ENCODE measurements at places on chromosomes 6 and 20. TPM values are rescaled to one million over a fixed set of nuclear protein-coding genes. Genes with fewer than 3 reads are reported as not detected.

Gene LY6G5B
- 7.4 TPM for total RNA-seq

GRCh38 chr6:105474234-105474633 lies 71.4 kb upstream of the PREP start:
- no peak overlapping the region for H3K4me3 ChIP-seq
- no peaks in the 10 kb centered on the region for H3K36me3 ChIP-seq
- H3K27ac ChIP-seq = no peak overlapping the region
- H3K4me1 ChIP-seq = peaks cover 7% of the 10 kb centered on the region
- DNase-seq = no peak

GRCh38 chr6:18861204-18861603 lies 474.1 kb downstream of the RNF144B start:
- H3K36me3 ChIP-seq = no peaks in the 10 kb centered on the region
- no peaks in the 10 kb centered on the region for H3K4me1 ChIP-seq
- H3K4me3 ChIP-seq = no peak overlapping the region

DNA sequence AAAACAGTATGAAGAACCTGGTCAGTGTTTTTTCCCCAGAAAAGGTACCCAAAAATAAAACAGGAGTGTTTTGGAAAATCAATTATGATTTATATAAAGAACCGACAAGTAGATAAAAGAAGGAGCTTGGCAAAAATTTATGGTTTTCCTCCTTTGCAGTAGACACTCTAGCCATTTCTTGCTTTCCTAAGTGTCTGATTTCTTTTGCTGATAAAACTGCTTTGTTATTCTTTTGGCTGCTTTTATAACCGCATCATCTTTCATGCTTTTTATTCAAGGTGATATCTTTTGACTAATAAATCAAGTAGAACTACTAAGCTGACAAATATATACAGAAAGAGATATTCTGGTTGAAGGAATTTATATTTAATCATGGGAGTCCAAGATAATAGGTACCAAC lies 16.6 kb downstream of the ATG5 start:
- no peak for DNase-seq
- H3K4me3 ChIP-seq = no peak overlapping the region
- no peak overlapping the region for H3K27ac ChIP-seq
- H3K4me1 ChIP-seq = peaks cover 34% of the 10 kb centered on the region
- H3K27me3 ChIP-seq = no peaks in the 10 kb centered on the region

- no peaks in the 10 kb centered on the region for H3K27me3 ChIP-seq
- no peak for DNase-seq
- H3K27ac ChIP-seq = no peak overlapping the region
- H3K4me1 ChIP-seq = peaks cover 20% of the 10 kb centered on the region
- H3K36me3 ChIP-seq = no peaks in the 10 kb centered on the region
These were observed 29.2 kb downstream of the MBOAT1 start for GRCh38 chr6:20182926-20183521.

DNA sequence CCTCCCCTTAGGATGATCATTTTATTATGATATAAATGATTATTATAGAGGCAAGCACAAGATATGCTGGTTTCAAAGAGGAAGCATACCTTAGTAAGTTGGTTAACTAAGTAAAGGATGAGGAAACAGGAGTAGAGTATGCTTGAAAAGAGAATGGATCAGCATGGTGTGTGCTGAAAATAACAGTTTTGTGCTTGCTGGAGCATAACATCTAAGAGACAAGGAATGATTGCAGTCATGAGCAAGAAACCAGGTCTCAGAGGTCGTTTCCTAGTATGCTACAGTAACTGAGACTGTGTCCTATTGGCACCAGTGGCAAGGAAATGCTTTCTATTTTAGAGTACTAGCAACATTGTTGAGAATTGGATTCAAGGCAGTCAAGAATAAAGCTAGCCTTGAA lies 34.1 kb downstream of the CDC40 start:
- no peaks in the 10 kb centered on the region for H3K36me3 ChIP-seq
- no peak overlapping the region for H3K4me3 ChIP-seq
- H3K27me3 ChIP-seq = no peaks in the 10 kb centered on the region
- H3K27ac ChIP-seq = no peak overlapping the region
- no peaks in the 10 kb centered on the region for H3K4me1 ChIP-seq

- no peaks in the 10 kb centered on the region for H3K36me3 ChIP-seq
- no peaks in the 10 kb centered on the region for H3K4me1 ChIP-seq
- H3K4me3 ChIP-seq = no peak overlapping the region
These were observed 196.4 kb downstream of the UTRN start for GRCh38 chr6:144481527-144481926.

- peaks cover 14% of the 10 kb centered on the region for H3K36me3 ChIP-seq
- no peaks in the 10 kb centered on the region for H3K27me3 ChIP-seq
- no peak overlapping the region for H3K4me3 ChIP-seq
- DNase-seq = no peak
These were observed 19.7 kb downstream of the AKIRIN2 start for GRCh38 chr6:87682310-87682709.

DNA sequence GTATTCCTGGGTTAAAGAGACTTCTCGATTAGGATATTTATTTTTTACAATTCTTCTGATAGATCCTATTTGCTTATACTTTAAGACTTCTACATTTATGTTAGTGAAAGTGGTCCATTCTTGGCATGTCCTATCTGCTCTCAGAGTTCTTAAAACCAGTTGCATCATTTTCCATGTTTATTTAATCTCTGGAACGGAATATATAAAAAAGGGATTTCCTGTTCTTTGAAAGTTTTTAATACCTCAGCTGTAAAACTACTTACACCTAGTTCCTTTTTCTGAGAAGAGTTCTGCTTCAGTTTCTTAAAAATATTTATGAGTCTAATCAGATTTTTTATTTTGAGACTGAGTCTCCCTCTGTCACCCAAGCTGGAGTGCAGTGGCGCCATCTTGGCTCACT lies 18.0 kb upstream of the MYL9 start:
- H3K4me3 ChIP-seq = no peak overlapping the region
- no peaks in the 10 kb centered on the region for H3K36me3 ChIP-seq
- H3K27ac ChIP-seq = no peak overlapping the region
- H3K27me3 ChIP-seq = no peaks in the 10 kb centered on the region

DNA sequence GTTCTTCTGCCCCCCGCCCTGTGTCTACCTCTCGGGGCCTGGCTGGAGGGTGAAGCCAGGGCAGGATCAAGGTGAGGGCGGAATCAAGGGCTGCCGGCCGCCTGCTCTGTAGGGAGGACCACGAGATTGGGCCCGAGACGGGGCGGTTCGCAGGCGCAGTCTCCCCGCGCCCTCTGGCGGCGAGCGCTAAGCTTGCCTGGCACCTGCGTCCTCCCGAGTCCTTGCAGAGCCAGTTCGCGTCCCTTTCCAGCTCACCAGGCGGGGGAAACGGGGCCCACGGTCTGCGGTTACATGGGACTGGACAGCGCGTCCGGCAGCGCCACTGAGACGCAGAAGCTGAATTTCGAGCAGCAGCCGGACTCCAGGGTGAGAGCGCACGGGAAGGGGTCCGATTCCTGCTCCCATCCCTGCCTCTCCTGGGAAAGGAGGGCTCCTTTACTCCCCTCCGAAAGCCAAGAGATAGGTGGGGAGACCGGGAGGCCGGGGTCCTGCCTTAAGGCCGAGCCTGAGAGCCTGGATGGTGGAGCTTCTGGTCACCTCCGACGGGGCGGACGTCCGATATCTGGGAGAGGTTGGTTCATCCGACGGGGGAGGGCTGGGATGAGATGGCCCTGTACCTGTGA lies 3.6 kb upstream of the MATN4 start:
- no peak overlapping the region for H3K27ac ChIP-seq
- peaks cover 18% of the 10 kb centered on the region for H3K4me1 ChIP-seq
- no peaks in the 10 kb centered on the region for H3K36me3 ChIP-seq
- no peak for DNase-seq
- no peaks in the 10 kb centered on the region for H3K27me3 ChIP-seq

Gene PRR18
- total RNA-seq = not detected

- no peak for DNase-seq
- H3K27me3 ChIP-seq = no peaks in the 10 kb centered on the region
- no peak overlapping the region for H3K27ac ChIP-seq
- no peak overlapping the region for H3K4me3 ChIP-seq
- H3K36me3 ChIP-seq = no peaks in the 10 kb centered on the region
These were observed 6.9 kb upstream of the CABLES2 start for GRCh38 chr20:62413896-62414481.

DNA sequence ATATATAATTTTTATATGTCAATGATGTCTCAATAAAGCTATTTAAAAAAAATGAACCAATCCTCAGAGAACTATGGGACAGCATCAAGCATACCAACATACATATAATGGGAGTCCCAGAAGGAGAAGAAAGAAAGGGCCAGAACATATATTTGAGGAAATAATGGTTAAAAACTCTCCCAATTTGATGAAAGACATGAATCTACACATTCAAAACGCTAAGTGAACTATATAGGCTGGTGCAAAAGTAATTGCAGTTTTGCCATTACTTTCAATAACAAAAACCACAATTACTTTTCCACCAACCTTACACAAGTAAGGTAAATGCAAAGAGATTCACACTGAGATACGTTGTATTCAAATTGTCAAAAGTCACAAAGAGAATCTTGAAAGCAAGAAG lies 43.4 kb downstream of the ZNF133 start:
- no peaks in the 10 kb centered on the region for H3K27me3 ChIP-seq
- H3K27ac ChIP-seq = no peak overlapping the region
- DNase-seq = no peak
- no peaks in the 10 kb centered on the region for H3K36me3 ChIP-seq
- no peak overlapping the region for H3K4me3 ChIP-seq
- no peaks in the 10 kb centered on the region for H3K4me1 ChIP-seq

- H3K4me1 ChIP-seq = no peaks in the 10 kb centered on the region
- H3K36me3 ChIP-seq = no peaks in the 10 kb centered on the region
- no peak overlapping the region for H3K4me3 ChIP-seq
- H3K27me3 ChIP-seq = no peaks in the 10 kb centered on the region
These were observed 96.5 kb upstream of the TBX18 start for GRCh38 chr6:84860920-84861319.

GRCh38 chr6:136077834-136078576 lies 172.1 kb downstream of the MTFR2 start:
- H3K27ac ChIP-seq = no peak overlapping the region
- H3K27me3 ChIP-seq = no peaks in the 10 kb centered on the region
- H3K4me3 ChIP-seq = no peak overlapping the region
- DNase-seq = no peak
- no peaks in the 10 kb centered on the region for H3K36me3 ChIP-seq

Gene MAFB
- total RNA-seq = 80.5 TPM

Gene JPH2
- total RNA-seq = 13.8 TPM

DNA sequence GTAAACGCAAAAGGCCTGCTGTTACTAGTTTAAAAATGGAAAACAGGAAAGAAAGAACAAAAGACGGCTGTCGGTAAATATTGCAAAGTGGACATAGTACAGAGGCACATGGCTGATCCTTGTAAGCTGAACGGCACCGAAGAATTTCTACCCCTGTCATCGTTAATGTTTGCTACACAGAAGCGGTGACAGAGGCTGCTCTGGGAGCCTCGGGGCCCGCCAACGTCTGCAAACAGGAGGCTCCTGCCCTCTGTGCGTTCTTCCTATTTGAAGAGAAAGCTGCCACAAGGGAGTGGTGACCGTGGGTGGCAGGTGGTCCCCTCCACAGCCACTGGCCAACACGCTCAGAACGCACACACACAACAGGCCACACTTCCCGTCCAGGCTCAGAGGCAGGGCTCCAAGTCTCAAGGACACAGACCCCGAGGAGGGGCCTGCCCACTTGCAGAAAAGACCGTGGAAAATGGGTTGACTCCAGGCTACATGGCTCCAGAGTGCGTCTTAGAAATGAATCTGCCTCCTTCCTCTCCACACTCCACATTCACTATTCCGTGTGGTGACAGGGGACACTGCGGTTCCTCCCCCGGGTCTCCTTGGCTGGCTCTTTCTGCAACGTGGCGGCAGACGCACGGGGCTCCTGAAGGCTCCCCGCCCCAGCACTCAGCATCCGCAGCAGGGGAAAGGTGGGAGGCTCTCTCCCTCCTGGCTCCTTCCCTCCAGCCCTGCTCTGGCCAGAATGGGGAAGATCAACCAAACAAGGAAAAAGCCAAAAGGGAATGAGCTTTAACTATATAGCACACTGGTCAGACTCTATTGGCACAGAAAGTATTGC lies 64.5 kb downstream of the GMPR start:
- no peak overlapping the region for H3K27ac ChIP-seq
- no peak for DNase-seq
- H3K36me3 ChIP-seq = no peaks in the 10 kb centered on the region
- no peaks in the 10 kb centered on the region for H3K4me1 ChIP-seq

DNA sequence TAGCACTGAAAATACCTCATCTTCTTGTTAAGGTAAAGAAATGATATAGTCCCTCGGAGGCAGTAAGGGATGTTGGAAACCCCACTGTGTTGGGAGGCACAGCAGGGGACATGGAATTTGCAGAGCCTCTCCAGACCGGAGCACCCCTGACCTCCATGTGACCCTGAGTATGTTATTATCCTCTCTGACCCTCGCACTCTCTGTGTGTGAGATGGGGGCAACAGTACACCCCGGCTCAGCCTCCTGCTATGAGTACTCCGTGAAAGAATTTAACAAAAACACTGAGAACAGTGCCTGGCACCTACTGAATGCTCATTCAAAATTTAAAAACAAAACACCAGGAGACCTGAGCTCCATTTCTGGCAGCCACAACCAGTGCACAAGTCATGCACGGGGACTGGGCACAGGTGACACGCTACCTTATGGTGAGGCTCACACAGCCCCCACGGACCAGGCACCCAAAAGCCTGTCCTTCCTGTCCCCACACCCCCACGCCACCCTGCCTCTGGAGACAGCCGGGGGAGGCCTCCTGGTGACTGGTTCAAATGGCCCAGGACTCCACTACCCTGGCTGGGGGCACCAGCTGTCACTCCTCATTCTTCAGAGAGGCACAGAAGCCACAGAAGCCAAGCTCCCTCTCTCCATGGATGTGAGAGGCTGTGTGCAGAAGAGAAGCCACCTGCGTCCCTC lies 6.1 kb downstream of the NINL start:
- H3K4me3 ChIP-seq = no peak overlapping the region
- no peaks in the 10 kb centered on the region for H3K27me3 ChIP-seq
- H3K4me1 ChIP-seq = peaks cover under 1% of the 10 kb centered on the region
- H3K36me3 ChIP-seq = no peaks in the 10 kb centered on the region

Gene RAB32
- 26.8 TPM for total RNA-seq

Gene GHRH
- not detected for total RNA-seq

DNA sequence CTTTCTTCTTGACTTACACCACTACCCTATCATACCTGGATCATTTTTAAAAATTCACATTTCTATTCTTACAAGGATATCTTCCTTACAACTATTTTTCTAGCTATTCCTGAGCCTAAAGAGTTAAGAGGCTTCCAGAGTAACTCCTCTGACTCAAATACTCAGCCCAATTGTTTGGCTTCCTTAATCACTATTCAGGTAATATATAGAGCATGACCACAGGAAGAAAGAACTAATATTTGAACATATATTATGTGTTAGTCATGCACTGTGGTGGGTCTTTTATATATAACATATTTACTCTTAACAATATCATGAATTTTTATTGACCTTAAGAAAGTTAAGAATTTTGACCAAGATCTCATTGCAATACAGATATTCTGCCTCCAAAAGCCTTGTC lies 42.0 kb upstream of the ID4 start:
- no peak for DNase-seq
- H3K27me3 ChIP-seq = no peaks in the 10 kb centered on the region
- H3K4me3 ChIP-seq = no peak overlapping the region
- no peaks in the 10 kb centered on the region for H3K4me1 ChIP-seq

All from vagina (tissue), 2 donors.